ENCODE measurements at places on chromosomes 3 and 15. TPM values are rescaled to one million over a fixed set of nuclear protein-coding genes. Genes with fewer than 3 reads are reported as not detected.

The GOLGA6C gene
- total RNA-seq, result not detected

The SH3BP5 gene
- 7.4 TPM for total RNA-seq

The EFCAB12 gene
- 0.95 TPM for total RNA-seq

GRCh38 chr3:131540143-131540542, 37.4 kb upstream of the MRPL3 start:
- H3K4me1 ChIP-seq, result no peaks in the 10 kb centered on the region
- H3K27me3 ChIP-seq, result no peaks in the 10 kb centered on the region
- H3K36me3 ChIP-seq, result no peaks in the 10 kb centered on the region
- no peak overlapping the region for H3K27ac ChIP-seq

GRCh38 chr3:113468539-113468938, 27.2 kb upstream of the CFAP44 start:
- no peaks in the 10 kb centered on the region for H3K4me1 ChIP-seq

DNA sequence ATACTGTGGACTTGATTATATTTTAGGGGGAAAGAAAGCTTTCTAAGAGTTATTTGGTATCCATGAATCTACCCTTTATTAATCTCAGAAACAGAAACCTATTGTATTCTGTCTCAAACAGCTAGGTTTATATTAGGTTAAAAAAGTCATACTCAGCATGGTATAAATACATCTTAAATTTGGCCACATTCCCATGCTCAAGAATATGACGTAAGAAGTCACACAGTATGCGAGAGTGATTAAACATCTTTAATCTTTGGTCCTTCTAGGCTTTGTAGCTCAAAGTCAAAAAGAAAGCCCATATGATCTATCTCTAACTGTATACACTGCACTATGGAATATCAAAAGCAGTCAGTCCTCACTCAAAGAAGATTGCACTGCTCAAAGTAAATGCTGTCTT, 131.4 kb downstream of the EPHA3 start:
- H3K4me1 ChIP-seq, result no peaks in the 10 kb centered on the region
- no peaks in the 10 kb centered on the region for H3K27me3 ChIP-seq
- no peak for DNase-seq
- H3K4me3 ChIP-seq, result no peak overlapping the region
- no peak overlapping the region for H3K27ac ChIP-seq
- no peaks in the 10 kb centered on the region for H3K36me3 ChIP-seq

GRCh38 chr15:101455291-101456025, 34.0 kb downstream of the PCSK6 start:
- DNase-seq, result no peak
- no peaks in the 10 kb centered on the region for H3K27me3 ChIP-seq
- H3K27ac ChIP-seq, result no peak overlapping the region
- H3K4me1 ChIP-seq, result no peaks in the 10 kb centered on the region

- peak within 1 kb of the TSS; percentile 85 for H3K4me3 ChIP-seq
- H3K27ac ChIP-seq, result peak within 1 kb of the TSS; percentile 55
- peaks cover 13% of the 10 kb centered on the region for H3K4me1 ChIP-seq
Measured at GRCh38 chr15:42207674-42208579, at the start of gene VPS39. Gene VPS39 (minus strand): TSS chr15:42208304. CDS start chr15:42208153, 151 bp downstream.

DNA sequence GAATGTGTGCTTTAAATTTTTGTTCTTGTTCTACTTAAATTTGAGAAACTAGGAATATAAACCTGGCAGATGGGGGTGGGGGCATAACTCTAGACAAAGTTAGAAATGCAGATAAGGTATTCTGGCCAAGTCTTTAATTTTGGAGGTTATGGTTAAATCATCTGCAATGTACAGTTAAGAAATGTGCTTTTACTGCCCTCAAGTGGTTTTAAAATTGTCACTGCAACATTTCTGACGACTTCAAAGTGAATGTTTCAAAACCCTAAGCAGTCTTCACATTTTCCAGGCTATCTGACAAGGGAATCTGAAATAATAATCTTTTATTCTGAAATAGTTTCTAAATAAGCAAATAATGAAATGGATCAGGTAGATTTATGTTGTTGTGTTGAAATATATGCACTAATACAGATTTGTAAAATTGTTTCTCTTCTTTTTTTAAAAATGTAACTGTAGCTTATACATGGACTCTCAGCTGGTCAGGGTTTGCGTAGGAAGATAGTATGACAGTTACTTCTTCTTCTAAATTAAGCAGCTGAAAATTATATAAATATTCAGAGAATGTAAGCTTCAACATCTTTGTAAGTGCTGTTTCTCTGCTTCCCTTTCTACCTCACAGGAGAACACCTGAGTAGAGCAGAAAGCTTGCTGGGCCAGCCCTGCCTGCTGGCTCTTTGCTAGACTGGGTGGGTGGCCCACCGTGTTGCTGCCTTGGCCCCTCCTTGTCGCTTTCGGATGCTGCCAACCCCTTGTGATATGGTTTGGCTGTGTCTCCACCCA, 45.0 kb downstream of the SUCNR1 start:
- H3K36me3 ChIP-seq, result no peaks in the 10 kb centered on the region
- DNase-seq, result no peak
- H3K27ac ChIP-seq, result no peak overlapping the region
- no peak overlapping the region for H3K4me3 ChIP-seq
- no peaks in the 10 kb centered on the region for H3K4me1 ChIP-seq
